Stomach (tissue), 19 donors: ENCODE measurements at places on chromosomes 3 and 15.

- no peaks in the 10 kb centered on the region for H3K36me3 ChIP-seq
- H3K4me3 ChIP-seq: no peak overlapping the region
- no peak overlapping the region for H3K27ac ChIP-seq
- no peaks in the 10 kb centered on the region for H3K4me1 ChIP-seq
- H3K27me3 ChIP-seq: no peaks in the 10 kb centered on the region
Measured at GRCh38 chr15:73889762-73890124, 16.4 kb downstream of the TBC1D21 start.

DNA sequence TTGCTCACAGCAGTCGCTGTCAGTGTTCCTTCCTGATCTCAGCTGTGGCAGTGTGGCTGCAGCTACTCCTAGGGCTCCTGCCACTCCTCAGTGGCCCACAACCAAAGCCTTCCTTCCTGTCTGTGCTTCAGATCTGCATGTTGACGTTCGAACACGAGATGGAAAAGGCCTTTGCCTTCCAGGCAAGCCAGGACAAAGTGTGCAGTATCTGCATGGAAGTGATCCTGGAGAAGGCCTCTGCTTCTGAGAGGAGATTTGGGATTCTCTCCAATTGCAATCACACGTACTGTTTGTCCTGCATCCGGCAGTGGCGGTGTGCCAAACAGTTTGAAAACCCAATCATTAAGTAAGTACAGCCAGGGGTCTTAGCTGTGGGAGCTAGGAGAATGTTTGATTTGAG lies 17.8 kb downstream of the MKRN2 start:
- no peak for DNase-seq
- H3K4me1 ChIP-seq: peaks cover 2% of the 10 kb centered on the region
- no peak overlapping the region for H3K4me3 ChIP-seq
- H3K27me3 ChIP-seq: no peaks in the 10 kb centered on the region
- no peak overlapping the region for H3K27ac ChIP-seq

DNA sequence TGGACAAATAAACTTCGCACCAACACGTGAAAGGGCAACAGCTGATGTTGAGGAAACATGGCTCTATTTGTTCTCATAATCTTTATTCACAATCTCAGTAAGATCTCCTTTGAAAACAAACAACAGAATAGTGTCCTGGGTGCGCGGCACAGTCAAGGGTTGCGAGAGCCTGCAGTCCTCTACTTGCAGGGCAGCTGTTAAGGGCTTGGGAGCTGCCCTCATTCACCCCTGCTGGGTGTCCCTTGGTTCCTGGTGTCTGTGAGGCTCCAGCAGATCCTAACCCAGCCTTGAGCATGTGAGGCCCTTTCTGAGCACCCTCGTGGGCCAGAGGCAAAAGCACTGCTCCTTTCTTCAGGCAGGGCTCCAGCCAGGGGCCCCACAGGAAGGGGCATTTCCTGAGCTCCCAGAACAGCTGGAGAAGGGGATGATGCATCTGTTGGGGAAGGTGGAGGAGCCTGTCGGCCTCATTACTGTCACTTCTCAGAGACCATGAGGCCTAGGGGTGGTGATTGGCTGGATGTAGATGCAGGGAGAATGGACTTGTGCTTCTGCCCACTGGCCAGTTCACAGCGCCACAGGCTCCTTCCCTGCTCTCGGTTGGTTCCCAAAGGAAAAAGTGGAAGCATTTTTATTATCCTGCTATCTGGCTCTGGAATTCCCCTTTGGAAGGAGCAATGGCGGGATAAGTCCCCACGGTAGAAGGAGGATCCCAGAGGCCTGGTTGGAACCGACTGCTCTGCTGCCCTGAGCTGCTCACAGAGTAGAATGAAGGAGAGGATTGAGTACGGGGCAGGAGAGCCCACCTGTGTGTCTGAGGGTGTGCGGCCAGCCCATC lies 51.9 kb upstream of the KLF13 start:
- no peaks in the 10 kb centered on the region for H3K36me3 ChIP-seq
- H3K27ac ChIP-seq: no peak overlapping the region
- no peak overlapping the region for H3K4me3 ChIP-seq
- H3K27me3 ChIP-seq: no peaks in the 10 kb centered on the region

GRCh38 chr15:93244696-93245660 lies 156.0 kb upstream of the RGMA start:
- H3K27me3 ChIP-seq: peaks cover 4% of the 10 kb centered on the region
- no peak overlapping the region for H3K27ac ChIP-seq
- no peaks in the 10 kb centered on the region for H3K36me3 ChIP-seq
- no peaks in the 10 kb centered on the region for H3K4me1 ChIP-seq
- H3K4me3 ChIP-seq: no peak overlapping the region

- no peaks in the 10 kb centered on the region for H3K36me3 ChIP-seq
- no peak overlapping the region for H3K4me3 ChIP-seq
- H3K27ac ChIP-seq: no peak overlapping the region
- DNase-seq: no peak
- no peaks in the 10 kb centered on the region for H3K4me1 ChIP-seq
Measured at GRCh38 chr3:64079369-64080150, 56.3 kb upstream of the PSMD6 start.

GRCh38 chr3:36312351-36312750 lies 68.0 kb upstream of the STAC start:
- no peaks in the 10 kb centered on the region for H3K36me3 ChIP-seq
- no peak for DNase-seq
- no peak overlapping the region for H3K4me3 ChIP-seq

- no peak overlapping the region for H3K4me3 ChIP-seq
- H3K27me3 ChIP-seq: no peaks in the 10 kb centered on the region
- H3K4me1 ChIP-seq: no peaks in the 10 kb centered on the region
Measured at GRCh38 chr3:58874248-58874741, 175.5 kb downstream of the CFAP20DC start.

GRCh38 chr3:143974271-143975238 lies 2.9 kb downstream of the DIPK2A start:
- peak overlapping the region; percentile 97 for H3K4me3 ChIP-seq
- DNase-seq: no peak
- peaks cover 19% of the 10 kb centered on the region for H3K4me1 ChIP-seq
- peak overlapping the region; percentile 99 for H3K27ac ChIP-seq
- no peaks in the 10 kb centered on the region for H3K27me3 ChIP-seq

GRCh38 chr15:100097342-100098127 lies 244.2 kb downstream of the ADAMTS17 start:
- no peak overlapping the region for H3K27ac ChIP-seq
- no peak overlapping the region for H3K4me3 ChIP-seq
- no peaks in the 10 kb centered on the region for H3K27me3 ChIP-seq

GRCh38 chr15:91652610-91653207 lies 200.8 kb upstream of the SLCO3A1 start:
- H3K36me3 ChIP-seq: no peaks in the 10 kb centered on the region
- H3K27me3 ChIP-seq: no peaks in the 10 kb centered on the region
- no peak for DNase-seq
- H3K27ac ChIP-seq: no peak overlapping the region
- H3K4me1 ChIP-seq: no peaks in the 10 kb centered on the region

- H3K36me3 ChIP-seq: peaks cover 6% of the 10 kb centered on the region
- H3K4me1 ChIP-seq: no peaks in the 10 kb centered on the region
- no peak overlapping the region for H3K27ac ChIP-seq
- no peak for DNase-seq
- H3K27me3 ChIP-seq: no peaks in the 10 kb centered on the region
Measured at GRCh38 chr3:124451630-124452317, 278.5 kb upstream of the UMPS start.

- DNase-seq: no peak
- H3K36me3 ChIP-seq: no peaks in the 10 kb centered on the region
- H3K27me3 ChIP-seq: no peaks in the 10 kb centered on the region
- H3K27ac ChIP-seq: no peak overlapping the region
Measured at GRCh38 chr3:171427771-171428320, 32.4 kb downstream of the TNIK start.

GRCh38 chr3:52827441-52827840 lies 3.0 kb downstream of the ITIH4 start:
- H3K4me1 ChIP-seq: peaks cover 42% of the 10 kb centered on the region
- H3K27me3 ChIP-seq: no peaks in the 10 kb centered on the region
- DNase-seq: no peak
- peaks cover 22% of the 10 kb centered on the region for H3K36me3 ChIP-seq
- H3K4me3 ChIP-seq: no peak overlapping the region

GRCh38 chr3:129974833-129975704 lies 549 bp downstream of the TRH start:
- DNase-seq: peak; percentile 61
- H3K4me3 ChIP-seq: peak overlapping the region; percentile 13
- H3K27ac ChIP-seq: no peak overlapping the region

GRCh38 chr3:132317229-132317948 lies at the start of gene ACP3:
Gene ACP3, plus strand, starts transcription at chr3:132317407. Its CDS starts 50 bp downstream, at chr3:132317457.
- peak within 1 kb of the TSS; percentile 83 for H3K27ac ChIP-seq
- peak; percentile 62 for DNase-seq
- H3K36me3 ChIP-seq: no peaks in the 10 kb centered on the region
- H3K4me1 ChIP-seq: peaks cover 35% of the 10 kb centered on the region
- H3K27me3 ChIP-seq: no peaks in the 10 kb centered on the region

GRCh38 chr15:98809273-98809672 lies 160.9 kb downstream of the IGF1R start:
- no peaks in the 10 kb centered on the region for H3K27me3 ChIP-seq
- H3K27ac ChIP-seq: peak overlapping the region; percentile 16
- H3K4me3 ChIP-seq: no peak overlapping the region
- no peaks in the 10 kb centered on the region for H3K36me3 ChIP-seq
- no peak for DNase-seq
- H3K4me1 ChIP-seq: peaks cover 56% of the 10 kb centered on the region

DNA sequence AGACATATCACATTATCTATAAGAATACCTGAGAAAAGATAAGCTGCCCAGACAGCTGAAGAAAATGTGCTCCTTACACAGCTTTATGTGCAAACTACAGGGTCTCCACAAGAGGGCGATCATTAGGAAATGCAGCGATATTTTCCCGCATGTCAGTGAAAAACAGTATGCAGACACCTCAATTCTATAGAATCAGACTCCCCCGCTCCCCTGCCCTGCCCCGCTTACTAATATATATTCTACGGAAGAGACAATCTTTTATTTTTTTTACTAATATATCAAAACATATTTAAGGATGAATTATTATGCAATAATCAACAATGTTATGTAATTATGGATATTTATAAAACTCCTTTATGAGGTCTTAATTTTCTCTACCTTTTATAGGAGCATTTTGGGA lies 681.3 kb downstream of the ROBO1 start:
- no peaks in the 10 kb centered on the region for H3K36me3 ChIP-seq
- peak; percentile 31 for DNase-seq
- no peak overlapping the region for H3K27ac ChIP-seq
- H3K27me3 ChIP-seq: no peaks in the 10 kb centered on the region
- no peak overlapping the region for H3K4me3 ChIP-seq
- no peaks in the 10 kb centered on the region for H3K4me1 ChIP-seq

DNA sequence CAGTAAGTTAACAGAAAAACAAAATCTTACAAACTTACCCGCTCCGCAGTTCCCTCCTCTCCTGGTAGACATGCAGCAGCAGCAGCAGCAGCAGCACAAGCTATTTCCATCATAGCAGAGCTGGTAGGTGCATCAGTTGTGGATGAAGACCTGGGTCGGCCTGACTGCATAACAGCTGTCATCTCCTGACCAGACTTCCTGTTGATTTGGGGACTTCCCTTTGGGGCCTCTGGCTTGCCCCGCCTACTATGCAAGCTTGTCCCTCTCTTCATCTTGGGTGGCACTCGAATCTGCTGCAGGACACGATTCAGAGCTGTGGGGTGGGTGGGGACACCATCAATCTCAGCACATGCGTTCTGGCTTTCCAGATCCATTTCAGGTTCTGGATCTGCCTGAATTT lies 65.7 kb downstream of the TMCC1 start:
- H3K36me3 ChIP-seq: no peaks in the 10 kb centered on the region
- no peaks in the 10 kb centered on the region for H3K27me3 ChIP-seq
- no peak overlapping the region for H3K4me3 ChIP-seq
- peak; percentile 40 for DNase-seq
- no peak overlapping the region for H3K27ac ChIP-seq

GRCh38 chr15:82968066-82968465 lies 15.5 kb upstream of the HOMER2 start:
- no peaks in the 10 kb centered on the region for H3K27me3 ChIP-seq
- H3K36me3 ChIP-seq: no peaks in the 10 kb centered on the region
- no peak overlapping the region for H3K27ac ChIP-seq
- H3K4me3 ChIP-seq: no peak overlapping the region
- DNase-seq: no peak

GRCh38 chr15:70569714-70570231 lies 193.6 kb downstream of the UACA start:
- H3K36me3 ChIP-seq: no peaks in the 10 kb centered on the region
- H3K4me1 ChIP-seq: peaks cover 10% of the 10 kb centered on the region
- no peak overlapping the region for H3K27ac ChIP-seq
- DNase-seq: no peak
- no peaks in the 10 kb centered on the region for H3K27me3 ChIP-seq

GRCh38 chr3:23404246-23404645 lies 201.1 kb downstream of the UBE2E2 start:
- no peak overlapping the region for H3K4me3 ChIP-seq
- H3K27me3 ChIP-seq: no peaks in the 10 kb centered on the region
- no peak for DNase-seq
- H3K36me3 ChIP-seq: no peaks in the 10 kb centered on the region
- no peak overlapping the region for H3K27ac ChIP-seq

- DNase-seq: no peak
- peaks cover 43% of the 10 kb centered on the region for H3K27me3 ChIP-seq
- no peak overlapping the region for H3K4me3 ChIP-seq
- H3K36me3 ChIP-seq: no peaks in the 10 kb centered on the region
- no peaks in the 10 kb centered on the region for H3K4me1 ChIP-seq
Measured at GRCh38 chr15:59812889-59813288, 123.8 kb upstream of the BNIP2 start.

DNA sequence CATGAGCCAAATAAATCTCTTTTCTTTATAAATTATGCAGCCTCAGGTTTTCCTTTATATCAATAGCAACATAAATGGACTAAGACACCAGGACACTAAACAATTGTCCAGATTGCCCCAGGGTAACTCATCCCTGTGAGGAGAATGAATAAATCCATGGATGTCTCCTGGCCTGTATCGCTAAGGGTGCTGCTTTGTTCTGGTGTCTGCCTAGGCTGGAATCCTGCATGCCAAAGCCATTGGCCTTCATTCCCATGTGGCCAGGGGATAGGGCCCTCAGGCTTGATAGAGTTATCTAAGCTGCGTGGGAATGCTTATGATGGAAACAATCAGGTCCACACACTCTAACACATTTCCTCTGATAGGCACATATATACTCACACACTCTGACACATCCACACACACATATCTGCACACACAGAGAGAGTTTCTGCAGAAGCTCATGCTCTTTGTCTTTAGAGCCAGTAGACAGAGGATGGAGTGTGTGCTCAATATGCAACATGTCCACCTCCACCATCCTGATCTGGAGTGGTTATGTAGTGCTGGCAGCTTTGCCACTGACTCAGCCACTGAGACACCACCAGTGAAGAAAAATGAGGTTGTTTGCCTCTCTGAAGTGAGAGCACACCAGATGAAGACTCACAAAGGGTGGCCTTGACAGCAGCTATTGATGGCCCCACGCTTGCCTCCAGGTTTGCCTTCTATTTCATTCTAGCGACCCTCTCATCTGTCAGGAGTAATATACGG lies 24.0 kb upstream of the DGKG start:
- DNase-seq: no peak
- no peaks in the 10 kb centered on the region for H3K36me3 ChIP-seq
- no peak overlapping the region for H3K27ac ChIP-seq
- H3K27me3 ChIP-seq: no peaks in the 10 kb centered on the region
- H3K4me3 ChIP-seq: no peak overlapping the region
- peaks cover 13% of the 10 kb centered on the region for H3K4me1 ChIP-seq

GRCh38 chr15:61092361-61093157 lies 136.5 kb downstream of the RORA start:
- peaks cover 4% of the 10 kb centered on the region for H3K4me1 ChIP-seq
- no peak overlapping the region for H3K27ac ChIP-seq
- no peaks in the 10 kb centered on the region for H3K36me3 ChIP-seq
- H3K27me3 ChIP-seq: no peaks in the 10 kb centered on the region
